ENCODE measurements at places on chromosomes 2 and 18. TPM values are rescaled to one million over a fixed set of nuclear protein-coding genes. Genes with fewer than 3 reads are reported as not detected.

GRCh38 chr2:208529796-208530195 lies 123.2 kb downstream of the PTH2R start:
- DNase-seq = no peak

DNA sequence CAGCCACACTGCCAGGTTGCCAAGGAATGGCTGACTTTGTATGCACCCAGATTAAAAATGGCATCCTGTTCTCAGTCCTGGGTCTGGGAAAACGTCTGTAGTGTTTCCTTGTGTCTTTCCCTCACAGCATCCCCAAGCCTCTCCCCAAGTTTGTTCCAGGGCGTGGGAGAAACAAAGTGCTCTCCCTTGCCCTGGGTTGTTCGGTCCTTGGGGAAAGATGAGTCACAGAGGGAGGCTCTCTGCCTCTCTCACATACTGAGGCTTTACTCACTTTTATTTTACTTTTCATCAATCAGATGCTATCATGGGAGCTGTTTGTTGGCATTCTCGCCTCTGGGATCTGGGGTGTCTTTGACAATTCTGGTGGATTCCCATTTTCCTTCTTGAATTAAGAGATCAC lies 492.3 kb downstream of the XIRP2 start:
- DNase-seq = no peak

DNA sequence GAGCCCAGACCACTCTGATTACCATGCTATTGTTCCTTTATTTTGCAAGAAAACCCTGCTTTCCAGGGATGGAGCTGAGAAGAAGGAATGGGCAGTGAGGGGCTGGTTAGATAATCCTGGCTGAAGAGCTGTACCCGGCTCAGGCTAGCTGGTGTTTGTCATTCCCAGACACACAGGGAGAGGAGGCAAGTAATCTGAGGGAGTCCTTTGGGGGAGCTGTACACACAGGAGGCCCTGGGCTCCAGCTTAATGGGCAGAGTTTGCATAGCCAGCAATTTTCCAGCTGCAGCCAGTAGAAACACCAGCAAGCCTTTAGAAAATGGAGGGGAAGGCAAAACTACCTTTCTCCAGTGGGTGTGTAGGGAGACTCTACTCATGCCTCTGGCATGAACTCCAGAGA lies 259.3 kb downstream of the SOX11 start:
- no peak for DNase-seq

- no peak for DNase-seq
Observed at GRCh38 chr2:101328474-101329007, 20.0 kb upstream of the RNF149 start.

DNA sequence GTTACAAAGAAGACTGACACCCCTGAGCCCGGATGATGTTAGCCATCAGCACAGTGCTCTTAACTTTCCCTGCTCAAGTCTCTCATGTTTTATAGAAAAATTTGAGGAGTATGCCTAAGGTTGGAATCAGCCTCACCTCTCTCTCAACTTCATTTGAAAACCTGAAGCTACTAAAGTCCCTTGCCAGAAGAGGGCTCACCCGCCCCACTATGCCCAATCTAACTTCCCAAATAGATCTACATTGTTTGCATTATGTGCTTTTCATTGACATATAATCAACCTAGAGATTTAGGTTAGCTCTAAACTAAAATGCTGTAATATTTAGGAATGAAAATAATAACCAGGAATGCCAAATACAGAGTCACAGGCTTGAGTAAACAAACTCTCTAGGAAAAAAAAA lies 305.4 kb downstream of the NCKAP5 start:
- DNase-seq = no peak

GRCh38 chr2:28406276-28407096 lies 13.8 kb downstream of the FOSL2 start:
- peak; percentile 72 for DNase-seq

- no peak for DNase-seq
Observed at GRCh38 chr2:128249555-128249954, 69.1 kb downstream of the HS6ST1 start.

DNA sequence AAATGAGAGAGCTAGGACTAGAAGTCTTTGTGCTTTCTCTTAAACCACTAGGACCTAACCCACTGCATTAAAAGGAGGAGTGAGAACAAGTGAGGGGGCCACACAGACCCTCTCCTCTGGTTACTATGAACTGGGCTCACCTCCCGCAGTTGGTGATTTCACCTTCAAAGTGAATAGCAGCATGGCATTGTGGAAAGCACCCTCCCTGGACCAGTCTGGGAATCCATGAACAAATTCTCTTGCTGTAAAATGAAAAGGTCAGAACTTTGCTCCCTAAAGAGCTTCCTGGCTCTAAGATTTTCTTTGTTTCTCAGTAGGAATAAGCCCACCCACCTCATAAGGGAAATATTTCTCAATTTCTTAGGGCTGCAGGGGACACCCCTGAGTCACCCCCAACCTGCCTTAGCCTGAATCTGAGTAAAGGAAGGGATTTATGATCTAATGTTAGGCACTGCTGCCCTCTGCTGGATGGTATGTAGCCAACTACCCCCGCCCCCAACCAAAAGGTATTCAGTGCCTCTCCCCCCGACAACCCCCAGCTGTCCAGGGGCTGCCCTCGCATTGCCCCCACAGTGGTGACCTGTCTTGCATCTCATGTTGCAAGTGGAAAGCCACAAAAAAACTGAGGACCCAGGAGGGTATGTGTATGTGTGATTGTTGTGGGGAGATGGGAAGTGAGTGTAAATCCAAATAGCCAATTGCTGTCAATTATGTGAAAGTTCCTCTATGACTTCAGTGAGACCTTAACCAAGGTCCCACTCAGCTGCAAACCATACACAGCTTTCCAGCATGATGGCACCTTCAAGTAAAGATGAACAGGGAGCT lies 230.9 kb upstream of the SLC14A2 start:
- peak; percentile 75 for DNase-seq

- no peak for DNase-seq
Observed at GRCh38 chr2:159381574-159381973, 95.1 kb upstream of the WDSUB1 start.

- no peak for DNase-seq
Observed at GRCh38 chr2:104163611-104164130, 690.2 kb upstream of the POU3F3 start.

GRCh38 chr2:85725451-85725850 lies 28.3 kb upstream of the ATOH8 start:
- no peak for DNase-seq

DNA sequence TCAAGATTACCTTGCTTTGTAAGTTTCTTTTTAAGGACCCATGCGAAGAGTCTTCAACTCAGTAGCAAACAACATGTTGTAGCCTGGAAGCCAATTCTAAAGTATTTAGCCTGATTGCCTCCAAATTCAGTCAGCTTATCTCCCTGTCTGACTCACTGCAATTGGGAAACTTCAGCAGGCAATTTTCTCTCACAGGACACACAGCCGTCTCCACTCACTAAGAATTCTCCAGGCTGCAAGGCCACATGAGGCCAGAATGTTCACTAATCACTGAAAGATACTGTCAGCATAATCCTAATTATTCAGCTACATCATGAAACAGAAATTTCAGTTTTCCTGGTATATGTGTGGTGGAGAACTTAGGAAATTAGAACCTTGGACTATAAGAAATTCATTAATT lies 78.1 kb upstream of the PDE1A start:
- DNase-seq = no peak

- no peak for DNase-seq
Observed at GRCh38 chr2:30655211-30655610, 152.0 kb downstream of the CAPN13 start.

Gene ERBB4
- 1.3 TPM for polyA plus RNA-seq

Gene RESP18
- polyA plus RNA-seq = not detected

Gene GALNT3
- 0.23 TPM for polyA plus RNA-seq
